ENCODE measurements at places on chromosomes 7 and 10.

- DNase-seq: no peak
Observed at GRCh38 chr10:275680-276079, 140.4 kb downstream of the ZMYND11 start.

DNA sequence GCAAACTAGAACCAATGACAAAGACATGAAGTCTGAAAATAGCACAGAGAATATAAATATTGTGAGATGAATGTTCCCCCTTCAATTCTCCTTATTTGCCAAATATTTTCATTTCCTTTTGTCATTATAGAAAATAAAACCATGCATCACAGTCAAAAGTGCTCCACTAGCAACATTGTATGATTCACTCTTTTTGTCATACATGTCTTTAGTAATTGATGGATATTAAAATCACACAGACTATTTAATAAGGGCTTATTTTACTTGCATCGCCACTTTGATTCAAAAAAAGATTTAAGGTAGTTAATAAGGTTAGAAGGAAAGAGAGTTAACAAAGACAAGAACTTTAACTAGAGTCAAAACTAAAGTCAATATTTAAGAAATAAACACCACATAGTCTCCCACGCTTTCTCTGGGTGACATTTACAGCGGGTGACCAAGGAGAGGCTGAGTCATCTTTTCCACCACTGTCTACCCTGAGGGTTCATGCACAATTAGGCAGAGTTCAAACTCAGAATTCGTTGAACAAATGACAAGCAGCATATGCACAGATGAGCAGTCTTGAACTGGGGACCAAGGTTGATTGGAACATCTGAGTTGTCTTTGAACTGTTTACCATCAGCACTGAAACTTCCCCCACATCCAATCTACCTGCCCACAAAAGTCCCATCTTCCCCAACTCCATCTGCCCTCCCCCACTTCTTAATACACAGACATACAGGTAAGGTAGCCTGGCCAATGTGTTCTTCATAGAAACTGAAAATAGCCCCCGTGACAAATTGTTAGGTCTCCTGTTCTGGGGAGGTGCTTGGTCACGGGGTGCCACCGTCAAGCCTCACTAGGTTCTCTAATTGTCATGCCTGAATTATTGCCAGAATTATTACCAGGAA is 42.5 kb downstream of the C7orf25 start:
- no peak for DNase-seq

DNA sequence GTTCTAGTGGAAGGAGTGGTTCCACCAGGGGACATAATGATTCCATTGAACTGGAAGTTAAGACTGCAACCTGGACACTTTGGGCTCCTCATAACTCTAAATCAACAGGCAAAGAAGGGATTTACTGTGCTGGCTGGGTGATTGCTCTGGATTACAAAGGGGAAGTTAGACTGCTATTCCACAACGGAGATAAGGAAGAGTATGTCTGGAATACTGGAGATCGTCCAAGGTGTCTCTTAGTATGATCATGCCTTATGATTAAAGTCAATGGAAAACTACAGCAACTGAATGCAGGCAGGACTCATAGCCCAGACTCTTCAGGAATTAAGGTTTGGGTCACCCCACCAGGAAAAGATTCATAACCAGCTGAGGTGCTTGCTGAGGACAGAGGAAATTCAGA is 310.6 kb upstream of the MGMT start:
- DNase-seq: no peak

DNA sequence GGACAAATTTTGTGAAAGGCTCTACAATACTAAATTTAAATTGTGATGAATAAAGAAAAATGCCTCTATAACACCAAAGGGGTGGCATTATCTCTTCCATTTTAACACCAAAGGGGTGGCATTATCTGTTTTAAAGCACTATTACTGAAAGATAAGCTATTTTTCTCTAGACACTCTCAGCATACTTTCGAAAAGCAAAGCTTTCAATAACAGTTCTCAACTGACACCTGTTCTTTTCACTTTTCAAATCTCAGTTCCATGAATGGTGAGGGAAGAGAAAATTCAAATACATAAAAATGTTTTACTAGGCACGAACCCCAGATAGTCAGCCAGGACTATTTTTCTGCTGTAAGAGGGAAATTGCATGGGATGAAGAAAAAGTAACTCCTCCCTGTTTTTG is 103.8 kb downstream of the CPEB3 start:
- DNase-seq: no peak
